ENCODE measurements at places on chromosomes 1 and 21.

DNA sequence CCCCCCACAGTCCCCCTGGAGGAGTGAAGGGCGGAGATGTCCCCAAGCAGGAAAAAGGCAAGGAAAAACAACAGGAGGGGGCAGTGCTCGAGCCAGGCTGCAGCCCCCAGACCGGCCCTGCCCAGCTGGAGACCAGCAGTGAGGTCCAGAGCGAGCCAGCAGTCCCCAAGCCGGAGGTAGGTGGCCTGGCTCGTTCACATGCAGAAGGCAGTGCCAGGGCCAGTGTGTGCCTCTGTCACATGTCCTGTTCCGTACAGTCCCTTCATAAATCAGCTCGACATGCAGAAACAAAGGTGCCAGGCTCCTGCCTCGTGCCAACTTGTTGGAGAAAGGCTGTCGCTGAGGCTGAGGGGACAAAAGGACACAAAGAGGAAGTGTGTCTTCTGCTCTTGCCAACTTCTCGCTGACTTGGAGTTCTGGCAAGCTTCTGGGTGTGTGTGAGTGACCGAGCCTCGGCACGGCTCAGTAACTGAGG lies 24.1 kb upstream of the MPZL1 start:
- DNase-seq, result no peak

- no peak for DNase-seq
These were observed 2.6 kb downstream of the MRPS6 start for GRCh38 chr21:34075760-34076660.

- DNase-seq, result no peak
These were observed 55.4 kb downstream of the STUM start for GRCh38 chr1:226603858-226604559.

DNA sequence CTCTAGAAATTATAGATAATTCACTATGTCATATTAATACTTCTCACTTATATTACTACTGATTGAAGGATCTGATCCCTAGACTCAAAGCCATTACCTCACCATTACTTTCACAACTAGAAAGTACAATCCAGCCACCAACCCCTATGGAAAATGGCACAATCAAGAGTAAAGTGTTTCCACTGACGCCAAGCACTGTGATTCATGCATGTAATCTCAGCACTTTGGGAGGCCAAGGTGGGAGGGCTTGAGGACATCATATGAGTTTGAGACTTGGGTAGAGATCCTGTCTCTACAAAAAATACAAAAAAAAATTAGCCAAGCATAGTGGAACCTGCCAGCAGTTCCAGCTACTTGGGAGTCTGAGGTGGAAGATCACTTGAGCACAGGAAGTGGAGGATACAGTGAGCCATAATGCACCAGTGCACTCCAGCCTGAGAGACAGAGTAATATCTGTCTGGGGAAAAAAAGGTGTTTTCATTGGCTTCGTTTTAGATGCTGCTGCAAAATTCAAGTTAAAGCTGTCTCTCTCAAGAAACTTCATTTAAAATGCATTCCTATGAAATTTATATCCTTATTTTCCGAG lies 126.5 kb downstream of the AKT3 start:
- DNase-seq, result no peak

GRCh38 chr1:73626326-73626725 lies 571.6 kb downstream of the LRRIQ3 start:
- DNase-seq, result no peak
